ENCODE measurements at places on chromosomes 1 and 21. TPM values are rescaled to one million over a fixed set of nuclear protein-coding genes. Genes with fewer than 3 reads are reported as not detected.

FAM72C gene
- total RNA-seq, result 10.9 TPM

S100A7A gene
- total RNA-seq, result not detected

VAV3 gene
- 3.1 TPM for total RNA-seq

GJA4 gene
- not detected for total RNA-seq

GRCh38 chr1:159936273-159936904 is 9.0 kb downstream of the IGSF9 start:
- no peak overlapping the region for H3K27ac ChIP-seq
- H3K4me1 ChIP-seq, result peaks cover 15% of the 10 kb centered on the region
- H3K4me3 ChIP-seq, result no peak overlapping the region
- peaks cover 18% of the 10 kb centered on the region for H3K27me3 ChIP-seq

DNA sequence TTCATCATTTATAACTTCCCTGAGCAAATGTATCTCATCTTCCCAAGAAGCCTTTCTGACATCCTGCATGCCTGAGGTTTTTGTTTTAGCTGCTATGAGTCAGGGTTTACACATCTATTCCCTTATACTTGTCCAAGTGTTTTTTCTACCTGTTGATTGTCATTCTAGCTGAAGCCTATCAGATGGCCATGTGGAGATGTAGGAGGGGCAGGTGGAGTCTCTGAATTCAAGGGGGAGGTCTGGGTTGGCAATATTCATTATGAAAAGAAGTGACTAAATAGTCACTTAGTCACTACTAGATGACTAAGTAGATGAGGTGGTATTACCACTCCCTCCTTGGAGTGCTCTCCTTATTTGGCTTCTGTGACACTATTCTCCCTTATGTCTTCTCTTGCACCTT is 52.4 kb downstream of the XCL1 start:
- DNase-seq, result no peak
- no peaks in the 10 kb centered on the region for H3K36me3 ChIP-seq
- H3K4me1 ChIP-seq, result peaks cover 2% of the 10 kb centered on the region
- no peak overlapping the region for H3K27ac ChIP-seq

GRCh38 chr21:25370311-25370744 is 237.0 kb downstream of the MRPL39 start:
- peaks cover 3% of the 10 kb centered on the region for H3K27me3 ChIP-seq
- no peak overlapping the region for H3K4me3 ChIP-seq
- H3K36me3 ChIP-seq, result no peaks in the 10 kb centered on the region
- no peak for DNase-seq
- H3K4me1 ChIP-seq, result no peaks in the 10 kb centered on the region
- no peak overlapping the region for H3K27ac ChIP-seq

- peaks cover 96% of the 10 kb centered on the region for H3K4me1 ChIP-seq
- H3K27me3 ChIP-seq, result no peaks in the 10 kb centered on the region
- peak overlapping the region; percentile 95 for H3K27ac ChIP-seq
- peak overlapping the region; percentile 61 for H3K4me3 ChIP-seq
These were observed 32.4 kb downstream of the EIF2D start for GRCh38 chr1:206579747-206580437.

DNA sequence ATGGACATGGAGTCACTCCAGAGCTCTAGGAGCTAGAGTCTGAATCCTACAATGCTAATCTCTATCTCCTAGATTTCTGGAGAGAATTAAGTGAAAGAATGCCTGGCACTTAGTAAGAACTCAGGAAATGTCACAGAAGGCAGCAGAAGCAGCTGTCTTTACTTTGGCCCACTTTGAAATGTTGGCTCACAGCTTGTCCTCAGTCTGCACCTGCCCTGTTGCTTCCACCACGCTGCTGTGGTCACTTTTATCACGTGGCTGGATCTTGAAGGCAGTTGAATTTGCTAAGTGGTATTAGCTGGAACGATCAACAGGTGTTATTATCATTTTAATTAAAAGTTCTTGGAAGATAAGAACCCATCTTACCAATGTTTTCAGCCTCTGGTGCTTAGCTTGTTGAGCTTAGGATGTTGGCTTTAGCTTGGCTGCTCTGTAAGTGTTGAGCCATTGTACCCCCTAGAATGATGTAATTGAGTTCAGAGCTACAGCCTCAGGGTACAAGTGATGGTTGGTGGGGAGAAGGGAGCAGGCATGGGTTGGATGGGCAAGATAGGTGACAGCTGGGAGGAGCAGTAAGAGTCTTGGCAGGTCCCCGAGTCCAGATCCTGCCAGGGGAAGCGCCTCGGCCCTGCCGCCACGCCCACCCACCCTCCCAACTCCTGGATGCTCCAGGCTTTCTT is 41.9 kb upstream of the EPS8L3 start:
- no peaks in the 10 kb centered on the region for H3K27me3 ChIP-seq
- peak overlapping the region; percentile 28 for H3K27ac ChIP-seq
- H3K4me3 ChIP-seq, result no peak overlapping the region
- peak; percentile 37 for DNase-seq

DNA sequence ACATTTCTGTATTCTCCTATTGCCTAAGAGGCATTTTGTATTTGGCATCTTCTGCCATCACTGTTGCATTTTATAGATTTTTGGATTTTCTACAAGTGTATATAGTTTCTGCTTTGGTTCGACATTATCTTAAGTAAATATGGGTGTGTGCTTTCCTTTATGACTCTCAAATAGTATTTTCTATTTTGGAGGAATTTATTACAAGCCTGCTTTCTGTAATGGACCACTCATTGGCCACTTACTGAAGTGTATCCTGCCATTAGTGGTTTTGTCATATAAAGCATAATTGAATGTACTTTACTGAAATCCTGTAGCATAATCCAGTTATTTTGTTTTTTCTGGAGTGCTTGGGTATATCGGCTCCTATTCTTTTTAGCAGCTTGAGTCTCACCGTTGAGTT is 184.3 kb downstream of the PATJ start:
- H3K4me1 ChIP-seq, result no peaks in the 10 kb centered on the region
- no peak overlapping the region for H3K27ac ChIP-seq
- no peaks in the 10 kb centered on the region for H3K27me3 ChIP-seq

DNA sequence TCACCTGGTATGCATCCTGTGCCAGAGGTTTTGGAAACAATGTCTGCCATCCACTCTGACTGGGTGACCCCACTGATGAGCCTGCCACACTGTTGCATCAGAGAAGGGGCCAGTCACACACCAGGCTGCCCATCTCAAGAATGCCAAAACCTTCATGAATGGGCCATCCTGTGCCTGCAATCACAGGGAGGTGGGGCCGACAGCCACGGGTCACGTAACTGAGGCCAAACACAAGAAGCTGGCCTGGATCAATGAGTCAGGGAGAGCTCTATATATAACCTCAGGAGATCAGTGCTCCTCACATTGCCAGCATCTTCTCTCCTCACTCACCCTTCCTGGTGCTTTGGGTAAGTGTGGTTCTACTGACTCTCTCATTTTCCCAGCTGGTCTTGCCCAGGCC is at the start of gene LORICRIN:
Gene LORICRIN (plus strand): TSS at position 301 of the 400 bp plus-strand sequence. CDS start 1,263 bp downstream, outside the sequence.
- H3K4me1 ChIP-seq, result peaks cover 18% of the 10 kb centered on the region
- DNase-seq, result no peak
- no peak within 1 kb of the TSS for H3K4me3 ChIP-seq

- H3K27me3 ChIP-seq, result no peaks in the 10 kb centered on the region
- no peak for DNase-seq
- H3K36me3 ChIP-seq, result no peaks in the 10 kb centered on the region
- H3K27ac ChIP-seq, result no peak overlapping the region
- H3K4me1 ChIP-seq, result no peaks in the 10 kb centered on the region
These were observed 54.2 kb downstream of the SLC37A1 start for GRCh38 chr21:42567861-42568260.

DNA sequence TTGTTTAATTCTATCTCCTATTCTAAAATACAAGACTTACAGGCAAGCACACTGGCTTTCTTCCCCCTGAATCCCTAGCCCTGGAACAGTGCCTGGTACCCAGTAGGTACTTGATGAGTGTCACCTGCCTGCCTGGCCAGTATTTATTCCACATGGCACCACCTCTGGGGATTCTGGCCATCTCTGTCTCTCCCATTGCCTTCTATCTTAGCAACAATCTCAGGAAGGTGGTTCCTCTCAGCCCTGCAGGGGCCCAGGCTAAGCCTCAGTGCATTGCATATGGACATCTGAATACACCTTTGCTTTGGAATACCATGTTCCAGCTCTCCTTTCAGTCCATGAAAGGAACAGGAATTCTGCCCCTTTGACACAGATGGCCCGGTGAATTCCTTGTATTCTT is 81.0 kb downstream of the HIVEP3 start:
- no peak overlapping the region for H3K27ac ChIP-seq
- H3K36me3 ChIP-seq, result no peaks in the 10 kb centered on the region
- no peak overlapping the region for H3K4me3 ChIP-seq
- DNase-seq, result no peak
- no peaks in the 10 kb centered on the region for H3K27me3 ChIP-seq

DNA sequence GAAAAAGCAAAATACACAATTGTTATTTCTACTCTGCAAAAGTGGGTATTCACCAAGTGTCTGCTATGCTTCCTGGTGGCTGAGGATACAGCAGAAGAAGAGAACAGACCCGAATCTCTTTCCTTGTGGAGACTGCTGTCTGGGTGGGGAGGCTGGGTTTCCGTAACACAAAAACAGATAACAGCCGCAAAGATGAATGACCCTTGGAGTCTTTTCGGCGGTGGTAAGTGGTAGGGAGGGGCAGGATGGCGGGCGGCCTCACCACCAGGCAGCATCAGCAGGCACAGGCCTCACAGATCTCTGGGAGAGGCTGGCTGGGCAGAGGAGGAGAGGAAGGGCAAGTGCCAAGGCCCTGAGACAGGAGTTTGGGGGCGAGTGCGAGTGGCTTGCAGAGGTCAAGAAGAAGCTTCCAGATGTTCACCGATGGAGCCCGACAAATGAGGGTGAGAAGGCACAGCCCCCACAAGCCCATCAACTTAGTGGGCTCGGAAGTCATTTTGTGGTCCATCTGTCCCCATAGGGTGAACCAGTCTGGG is 164.2 kb downstream of the RHOU start:
- DNase-seq, result no peak
- H3K4me3 ChIP-seq, result no peak overlapping the region
- no peak overlapping the region for H3K27ac ChIP-seq
- peaks cover 1% of the 10 kb centered on the region for H3K27me3 ChIP-seq
- H3K4me1 ChIP-seq, result no peaks in the 10 kb centered on the region
- no peaks in the 10 kb centered on the region for H3K36me3 ChIP-seq

DNA sequence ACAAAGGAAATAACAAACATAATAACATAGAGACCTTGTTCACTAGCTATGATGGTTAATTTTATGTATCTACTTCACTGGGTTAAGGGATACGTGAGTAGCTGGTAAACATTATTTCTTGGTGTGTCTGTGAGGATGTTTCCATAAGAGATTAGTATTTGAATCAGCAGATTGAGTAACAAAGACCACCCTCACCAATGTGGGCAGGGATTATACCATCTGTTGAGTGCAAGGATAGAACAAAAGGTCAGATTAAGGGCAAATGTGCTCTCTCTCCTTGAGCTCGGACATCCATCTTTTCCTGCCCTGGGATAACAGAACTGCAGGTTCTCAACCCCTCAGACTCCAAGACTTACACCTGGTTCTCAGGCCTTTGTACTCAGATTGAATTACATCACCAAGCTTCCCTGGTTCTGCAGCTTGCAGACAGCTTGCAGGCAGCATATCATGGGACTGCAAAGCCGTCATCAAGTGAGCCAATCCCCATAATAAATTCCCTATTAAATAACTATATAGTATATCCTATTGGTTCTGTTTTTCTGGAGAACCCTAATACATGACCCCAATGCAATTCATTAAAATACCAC is 9.2 kb downstream of the SPATA6 start:
- H3K4me1 ChIP-seq, result no peaks in the 10 kb centered on the region
- no peaks in the 10 kb centered on the region for H3K27me3 ChIP-seq
- no peak overlapping the region for H3K4me3 ChIP-seq
- DNase-seq, result no peak
- no peaks in the 10 kb centered on the region for H3K36me3 ChIP-seq

DNA sequence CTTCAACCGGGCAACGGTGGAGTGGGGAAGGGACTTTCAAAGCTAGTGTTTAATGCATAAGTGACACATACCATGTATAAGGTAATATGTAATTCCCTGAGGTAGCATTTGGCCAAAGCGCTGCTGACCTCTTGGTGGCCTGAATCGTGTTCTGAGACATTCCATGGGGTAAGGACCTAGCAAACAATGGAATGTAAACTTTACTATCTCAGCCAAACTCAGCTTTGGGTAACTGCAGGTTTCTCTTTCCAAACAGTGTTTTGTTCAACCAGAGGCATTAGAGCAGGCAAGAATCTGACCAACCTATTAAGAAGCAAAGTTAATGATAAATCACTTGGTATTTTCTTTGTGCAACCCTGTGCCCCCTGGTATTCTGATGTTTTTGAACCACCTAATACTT is 22.0 kb downstream of the TGFB2 start:
- H3K4me1 ChIP-seq, result peaks cover 4% of the 10 kb centered on the region
- no peak overlapping the region for H3K27ac ChIP-seq
- no peaks in the 10 kb centered on the region for H3K36me3 ChIP-seq
- no peak overlapping the region for H3K4me3 ChIP-seq
- peaks cover 27% of the 10 kb centered on the region for H3K27me3 ChIP-seq

- H3K27me3 ChIP-seq, result no peaks in the 10 kb centered on the region
- no peak overlapping the region for H3K4me3 ChIP-seq
- no peak overlapping the region for H3K27ac ChIP-seq
- H3K36me3 ChIP-seq, result no peaks in the 10 kb centered on the region
These were observed 56.6 kb downstream of the ATG4C start for GRCh38 chr1:62840555-62840954.

GRCh38 chr1:205972491-205973168 is 29.4 kb upstream of the SLC26A9 start:
- no peaks in the 10 kb centered on the region for H3K27me3 ChIP-seq
- no peaks in the 10 kb centered on the region for H3K4me1 ChIP-seq
- H3K36me3 ChIP-seq, result no peaks in the 10 kb centered on the region
- no peak overlapping the region for H3K4me3 ChIP-seq
- DNase-seq, result no peak
- H3K27ac ChIP-seq, result no peak overlapping the region

DNA sequence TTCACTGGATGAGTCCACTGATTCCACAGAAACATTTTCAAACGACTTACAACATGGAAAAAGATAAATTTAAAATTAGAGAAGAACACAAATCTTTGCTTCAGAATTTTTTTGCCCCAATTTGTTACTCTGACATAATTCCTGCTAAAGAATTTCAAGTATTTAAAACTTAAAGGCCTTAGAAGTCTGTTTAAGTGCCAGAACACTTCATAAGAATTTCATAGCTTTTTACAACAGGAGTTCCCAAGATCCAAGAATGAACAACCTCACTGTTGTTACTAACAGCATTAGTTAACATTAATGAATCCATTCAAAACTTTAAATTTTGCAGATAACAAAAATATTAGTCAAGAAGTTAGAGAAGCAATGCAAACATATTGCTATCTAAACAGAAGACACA is 31.7 kb downstream of the ARHGAP29 start:
- H3K4me3 ChIP-seq, result no peak overlapping the region
- no peak for DNase-seq
- no peak overlapping the region for H3K27ac ChIP-seq
- peaks cover 24% of the 10 kb centered on the region for H3K27me3 ChIP-seq
- no peaks in the 10 kb centered on the region for H3K4me1 ChIP-seq

GRCh38 chr1:171310661-171311087 is 3.3 kb upstream of the FMO4 start:
- no peaks in the 10 kb centered on the region for H3K36me3 ChIP-seq
- DNase-seq, result no peak
- no peaks in the 10 kb centered on the region for H3K27me3 ChIP-seq
- H3K4me1 ChIP-seq, result peaks cover 15% of the 10 kb centered on the region
- H3K4me3 ChIP-seq, result no peak overlapping the region
- no peak overlapping the region for H3K27ac ChIP-seq

Measured in activated CD8-positive, alpha-beta memory T cell treated with anti-CD3 and anti-CD28 coated beads, Interleukin-2, amount 10 ng/mL, durations not matched to agents 7 days and 5 days (primary cell).